NCI-H1048 (cell line): ENCODE measurements at places on chromosomes 1 and 21.

GRCh38 chr1:32770741-32771548 is 46.2 kb downstream of the YARS1 start:
- no peak for DNase-seq

GRCh38 chr1:78437396-78437795 is 53.4 kb upstream of the PTGFR start:
- DNase-seq: no peak

DNA sequence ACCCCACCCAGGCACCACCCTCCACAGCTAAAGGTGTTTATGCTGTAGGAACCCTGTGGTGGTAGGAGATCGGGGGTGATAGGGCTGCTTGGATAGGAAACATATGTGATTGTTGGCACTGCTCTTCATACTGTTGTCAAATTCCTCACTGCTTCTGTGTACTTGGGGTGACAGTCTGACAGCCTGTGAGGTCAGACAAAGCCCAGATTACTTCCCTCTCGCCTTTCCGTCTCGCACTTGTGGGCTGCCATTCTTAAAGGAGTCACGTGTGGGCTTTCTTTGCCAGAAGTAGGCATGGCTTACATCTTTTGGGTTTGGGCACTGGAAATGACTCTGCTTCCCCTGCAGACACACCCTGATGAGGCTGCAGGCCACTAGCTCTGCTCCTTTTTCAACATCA is 363.8 kb downstream of the DISC1 start:
- no peak for DNase-seq

DNA sequence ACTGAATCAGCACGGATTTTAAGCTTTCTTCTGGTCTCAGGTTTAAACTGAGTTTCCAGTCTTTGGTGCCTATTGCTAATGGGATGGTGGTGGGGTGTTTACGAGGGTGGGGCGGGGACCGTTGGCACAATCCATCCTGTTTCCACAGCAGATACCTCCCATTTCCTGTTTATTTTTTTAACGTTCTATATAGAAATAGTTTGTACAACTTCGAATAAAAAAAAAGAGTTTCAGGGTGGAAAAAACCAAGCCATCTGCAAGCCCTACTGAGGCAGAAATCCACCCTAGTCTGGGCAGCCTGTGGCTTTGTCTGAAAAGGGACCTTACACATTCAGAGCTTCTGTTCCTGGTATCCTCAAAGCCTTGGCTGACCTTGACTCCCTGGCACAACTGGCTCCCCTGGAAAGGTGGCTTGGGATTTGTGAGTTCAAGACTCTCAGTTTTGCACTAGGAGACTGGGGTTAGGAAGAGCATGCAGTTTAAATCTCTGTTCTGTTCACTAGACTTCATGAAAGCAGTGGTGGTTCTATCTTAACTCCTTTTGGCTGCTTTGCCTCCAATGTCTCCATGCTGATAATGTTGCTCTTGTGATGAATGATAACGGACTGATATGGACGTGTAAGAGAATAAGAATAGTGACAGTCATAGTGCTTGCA is 46.7 kb downstream of the VANGL2 start:
- no peak for DNase-seq

DNA sequence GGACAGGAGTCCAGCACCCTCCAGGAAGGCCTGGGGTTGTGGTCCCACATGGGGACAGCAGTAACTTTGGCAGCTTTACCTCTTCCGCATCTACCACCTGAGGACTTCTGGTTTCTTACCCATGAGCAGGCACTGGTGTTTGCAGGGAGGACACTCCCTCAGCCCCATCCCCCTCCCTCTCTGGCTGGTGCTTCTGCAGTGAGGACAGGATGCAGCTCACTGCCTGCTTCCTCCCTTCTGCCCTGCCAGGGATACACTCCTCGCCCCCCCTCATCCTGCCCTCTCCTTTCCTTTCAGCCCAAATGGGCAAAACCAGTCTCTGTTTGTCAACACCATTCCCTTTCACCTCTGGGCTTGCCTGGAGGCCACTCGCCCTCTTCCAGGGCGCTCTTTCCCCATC is 62.4 kb downstream of the KIRREL1 start:
- DNase-seq: no peak

- DNase-seq: no peak
These were observed 19.1 kb upstream of the KCNA10 start for GRCh38 chr1:110538075-110538474.

GRCh38 chr21:28325618-28326017 is 667.1 kb downstream of the LTN1 start:
- DNase-seq: no peak

DNA sequence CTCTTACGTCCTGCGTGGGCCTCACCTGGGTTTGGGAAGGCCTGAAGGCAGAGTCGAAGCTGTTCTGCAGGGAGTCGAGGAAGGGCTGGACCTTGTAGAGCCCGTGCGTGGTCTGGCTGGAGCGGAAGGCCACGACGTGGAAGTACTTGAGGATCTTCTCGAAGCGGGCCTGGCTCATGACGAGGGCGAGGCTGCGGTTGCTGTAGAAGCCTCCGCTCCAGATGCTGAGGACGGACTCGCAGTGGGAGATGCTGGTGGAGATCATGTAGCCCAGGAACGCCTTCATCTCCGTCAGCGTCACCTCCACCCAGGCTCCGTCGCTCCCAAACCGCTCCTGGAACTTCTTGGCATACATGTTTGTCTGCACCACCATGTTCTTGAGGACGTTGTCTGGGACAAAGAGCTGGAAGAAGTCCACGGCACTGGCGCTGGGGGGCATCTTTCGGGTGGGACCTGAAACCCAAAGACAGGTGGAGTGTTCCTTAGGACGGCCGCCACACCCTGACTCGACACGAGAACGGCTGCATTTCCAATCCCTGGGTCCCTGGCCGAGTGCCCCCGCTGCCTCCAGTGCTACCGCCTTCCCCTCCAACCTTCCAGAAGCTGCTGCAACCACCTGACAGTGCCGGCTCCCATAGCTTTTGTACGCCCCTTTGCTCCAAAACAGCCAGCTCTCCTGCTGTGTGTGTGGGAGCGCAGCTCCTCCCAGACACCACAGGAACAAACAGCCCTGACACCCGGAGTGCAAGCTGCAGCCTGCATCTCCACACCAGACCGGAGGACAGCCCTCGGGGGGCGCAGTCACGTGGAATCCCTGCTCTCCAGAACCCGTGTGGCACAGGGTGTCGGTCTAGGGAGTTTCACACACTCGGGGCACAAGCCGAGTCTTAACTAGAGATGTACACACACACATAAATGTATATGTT is 69.0 kb downstream of the PGBD5 start:
- no peak for DNase-seq

- DNase-seq: no peak
These were observed 28.9 kb downstream of the DISP1 start for GRCh38 chr1:222843469-222844410.

GRCh38 chr1:25683731-25684130 is 67.1 kb downstream of the MAN1C1 start:
- DNase-seq: no peak

GRCh38 chr1:242813490-242814091 is 289.1 kb upstream of the PLD5 start:
- no peak for DNase-seq

DNA sequence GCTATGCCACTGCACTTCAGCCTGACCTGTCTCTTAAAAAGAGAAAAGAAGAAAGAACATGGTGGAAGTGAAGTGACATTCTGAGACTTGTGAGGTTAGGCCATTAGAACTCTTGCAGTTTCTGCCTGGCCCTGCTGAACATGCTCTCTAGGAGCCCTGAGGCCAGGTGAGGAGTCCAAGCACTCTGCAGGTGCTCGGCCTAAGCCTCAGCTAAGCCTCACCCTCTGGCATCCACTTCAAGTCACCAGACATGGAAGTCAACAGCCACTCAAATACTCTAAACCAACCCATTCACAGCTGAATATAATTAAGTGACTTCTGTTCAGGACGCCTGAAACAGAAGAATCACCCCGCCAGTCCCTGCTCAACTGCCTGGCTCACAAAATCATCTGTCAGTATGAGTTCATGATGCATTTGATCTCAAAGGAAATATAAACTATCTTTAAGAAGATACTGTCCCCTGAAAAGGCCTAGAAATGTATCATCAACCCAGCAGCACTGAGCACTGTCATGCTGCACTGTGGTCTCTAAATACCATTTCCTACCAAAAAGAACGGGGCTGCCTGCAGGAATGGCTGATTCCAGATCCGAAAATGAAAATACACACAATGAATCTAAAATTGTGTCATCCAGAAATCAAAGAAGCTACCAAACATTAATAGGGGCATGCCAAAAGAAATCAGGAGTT is 118.8 kb downstream of the PSMG1 start:
- no peak for DNase-seq

- DNase-seq: no peak
These were observed 18.1 kb downstream of the CITED4 start for GRCh38 chr1:40844079-40844478.

DNA sequence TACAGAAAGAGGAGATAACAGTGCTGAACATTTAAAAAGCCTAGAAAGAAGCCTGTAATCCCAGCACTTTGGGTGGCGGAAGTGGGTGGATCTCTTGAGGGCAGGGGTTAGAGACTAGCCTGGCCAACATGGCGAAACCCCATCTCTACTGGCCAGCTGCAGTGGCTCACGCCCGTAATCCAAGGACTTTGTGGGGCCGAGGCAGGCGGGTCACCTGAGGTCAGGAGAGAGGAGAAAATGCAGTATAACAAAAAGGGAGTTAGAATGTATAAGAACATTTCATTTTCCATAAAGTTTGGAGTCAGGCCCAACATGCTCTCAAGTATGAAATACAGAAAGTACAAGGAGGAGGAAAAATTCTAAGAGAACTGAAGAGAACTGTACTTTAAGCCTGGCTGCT is 134.5 kb downstream of the SMYD3 start:
- DNase-seq: no peak

DNA sequence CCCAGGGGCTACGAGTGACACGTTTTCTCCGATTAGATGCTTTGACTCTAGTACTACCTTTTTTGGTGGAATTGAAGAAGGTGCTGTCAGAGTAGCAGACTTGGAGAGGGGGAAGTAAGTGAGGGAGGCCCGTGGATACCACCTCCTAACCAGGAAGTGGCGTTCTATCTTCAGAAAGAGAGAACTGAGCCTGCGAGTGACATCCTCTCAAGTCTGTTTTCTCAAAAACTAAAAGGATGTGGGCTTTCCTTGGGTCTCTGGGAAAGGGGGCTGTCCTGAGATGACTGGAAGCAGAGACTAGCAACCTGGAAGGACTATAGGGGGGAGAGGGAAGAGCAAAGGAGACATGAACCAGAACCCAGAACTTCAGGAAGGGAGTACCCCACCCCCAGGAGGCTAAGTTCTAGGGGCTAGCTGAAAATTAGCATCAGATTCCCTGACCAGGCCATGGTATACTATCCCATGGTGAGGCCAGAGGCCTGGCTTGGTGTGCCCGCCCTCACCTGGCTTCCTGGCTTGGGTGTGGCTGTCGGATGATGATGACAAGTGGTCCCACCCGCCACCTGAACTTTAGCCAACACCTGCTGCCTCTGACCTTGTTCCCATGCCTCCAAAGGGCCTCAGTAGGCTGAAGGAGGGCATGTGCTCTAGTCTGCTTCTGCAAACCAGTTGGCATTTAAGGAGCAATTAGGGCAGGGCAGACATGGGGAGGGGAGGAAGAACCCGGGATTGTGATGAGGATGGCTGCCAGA is 49.1 kb downstream of the ATP2B4 start:
- DNase-seq: no peak

DNA sequence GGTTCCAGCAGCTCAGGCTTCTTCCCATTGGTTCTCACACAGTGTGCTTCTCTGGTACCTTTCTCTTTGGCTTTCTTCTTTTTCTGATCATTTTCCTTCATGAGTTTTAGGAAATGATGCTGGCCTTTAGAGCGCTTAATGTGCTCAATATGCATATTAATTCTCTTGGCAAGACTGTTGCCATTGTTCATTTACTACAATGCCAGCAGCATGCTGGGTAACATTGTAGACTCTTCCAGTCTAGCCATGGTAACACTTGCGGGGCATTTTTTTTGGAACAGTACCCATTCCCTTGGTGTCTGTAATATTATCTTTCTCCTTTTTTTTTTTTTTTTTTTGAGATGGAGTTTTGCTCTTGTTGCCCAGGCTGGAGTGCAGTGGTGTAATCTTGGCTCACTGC is 21.7 kb downstream of the UBE4B start:
- DNase-seq: no peak

- no peak for DNase-seq
These were observed 29.6 kb upstream of the CCN1 start for GRCh38 chr1:85550784-85551516.

DNA sequence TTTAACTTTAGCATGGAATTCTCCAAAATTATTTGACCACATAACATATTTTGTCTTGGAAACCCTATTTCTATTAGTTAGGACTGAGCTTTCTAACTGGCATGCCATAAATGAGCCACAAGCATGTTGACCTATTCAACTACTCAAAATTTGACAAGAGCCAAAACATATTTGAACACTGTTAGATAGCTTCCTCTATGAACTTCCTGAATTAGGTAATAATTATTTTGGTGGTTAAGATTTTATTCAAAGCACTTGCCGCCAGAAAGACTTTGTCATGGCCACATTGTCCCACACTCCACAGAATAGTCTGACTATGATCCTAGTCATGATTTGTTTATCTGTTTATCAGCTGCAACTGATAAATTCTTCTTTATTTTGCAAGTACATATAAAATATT is 23.1 kb upstream of the CTPS1 start:
- no peak for DNase-seq

GRCh38 chr1:231194476-231194842 is 32.6 kb downstream of the TRIM67 start:
- no peak for DNase-seq

DNA sequence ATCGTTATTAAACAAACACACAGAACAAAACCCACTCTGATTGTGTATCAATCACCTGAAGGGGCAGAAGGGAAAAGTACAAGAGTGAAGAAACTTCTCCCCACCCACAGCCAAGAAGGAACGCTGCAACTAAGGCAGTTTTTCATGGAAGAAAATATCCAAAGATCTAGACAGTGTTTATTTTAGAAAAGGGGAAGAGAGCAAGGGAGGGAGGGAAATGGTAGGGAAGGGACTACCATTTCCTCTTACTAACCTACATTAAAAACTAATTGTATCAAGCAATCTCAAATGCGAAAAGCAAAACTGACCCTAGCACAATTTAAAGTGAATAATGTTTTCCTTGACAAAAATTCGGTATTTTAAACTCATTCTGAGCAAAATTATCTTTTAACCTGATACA is 3.5 kb downstream of the NRIP1 start:
- no peak for DNase-seq

DNA sequence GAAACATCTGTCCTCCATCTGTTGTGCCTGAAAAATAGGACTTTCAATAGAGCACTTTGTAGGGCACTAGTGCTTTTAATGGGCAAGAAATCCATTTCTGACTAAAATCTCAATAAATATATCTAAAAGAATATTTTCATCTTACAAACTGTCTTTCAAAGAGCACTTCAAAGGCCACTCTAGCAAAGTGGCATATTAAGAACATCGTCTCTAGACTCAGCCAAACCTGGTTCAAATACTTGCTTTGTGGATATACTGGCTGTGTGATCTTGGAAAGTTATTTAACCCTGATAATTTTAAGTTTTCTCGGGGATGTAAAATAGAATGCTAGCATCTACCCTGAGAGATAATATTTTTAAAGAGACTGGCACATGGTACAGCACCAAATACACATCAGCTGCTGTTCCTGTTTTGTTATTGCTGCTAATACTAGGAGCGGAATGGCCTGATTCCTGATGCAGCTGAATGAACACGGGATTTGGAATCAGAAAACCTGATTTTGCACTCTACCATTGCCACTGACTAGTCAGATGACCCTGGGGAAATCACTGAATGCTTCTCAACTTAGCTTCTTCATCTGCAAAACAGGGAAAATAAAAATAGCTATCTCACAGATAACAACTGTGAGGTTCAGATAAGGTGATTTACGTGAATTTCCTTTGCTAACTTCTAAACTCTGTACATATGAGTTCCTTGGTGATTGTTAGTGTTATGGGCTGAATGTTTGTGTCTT is 25.2 kb upstream of the LRRC8C start:
- DNase-seq: no peak
